Cerebellum (tissue), 4 donors: ENCODE measurements at places on chromosomes 2 and 18. TPM values are rescaled to one million over a fixed set of nuclear protein-coding genes. Genes with fewer than 3 reads are reported as not detected.

The EMILIN1 gene
- 2.4 TPM for total RNA-seq

The SERPINB7 gene
- not detected for total RNA-seq

The ALK gene
- 6.4 TPM for total RNA-seq

The SCG2 gene
- 31.7 TPM for total RNA-seq

The ANKAR gene
- total RNA-seq = 29.4 TPM

The ZNF385B gene
- 10.5 TPM for total RNA-seq

The CAVIN2 gene
- total RNA-seq = 10.5 TPM

The SERPINB12 gene
- not detected for total RNA-seq

The CELF4 gene
- 62.9 TPM for total RNA-seq

The TTC31 gene
- 12.2 TPM for total RNA-seq

The POU3F3 gene
- 30.7 TPM for total RNA-seq

The ARMC9 gene
- total RNA-seq = 27.7 TPM

The CRYGC gene
- total RNA-seq = not detected

The PLEK gene
- total RNA-seq = 2.7 TPM

The CRACDL gene
- 2.9 TPM for total RNA-seq

The IL36A gene
- not detected for total RNA-seq

The CAPN14 gene
- 2.8 TPM for total RNA-seq

The TXNDC2 gene
- total RNA-seq = not detected

The OSGEPL1 gene
- 21.5 TPM for total RNA-seq

The ASB3 gene
- 69.6 TPM for total RNA-seq

The EPB41L3 gene
- 61.2 TPM for total RNA-seq

The TP53I3 gene
- total RNA-seq = 10.2 TPM

The CHRND gene
- total RNA-seq = 0.18 TPM

The CNTNAP5 gene
- 49.7 TPM for total RNA-seq

The MAP3K19 gene
- 3.1 TPM for total RNA-seq

The SLC9A4 gene
- not detected for total RNA-seq

The REG1B gene
- total RNA-seq = not detected

The TEX44 gene
- total RNA-seq = not detected

The DES gene
- total RNA-seq = 2.0 TPM

The MSTN gene
- 5.2 TPM for total RNA-seq

The ACVR1 gene
- 12.7 TPM for total RNA-seq

The CNPPD1 gene
- total RNA-seq = 20.5 TPM

The RUFY4 gene
- not detected for total RNA-seq

The ASXL3 gene
- total RNA-seq = 98.8 TPM

The KCNS3 gene
- 4.6 TPM for total RNA-seq

The POLR1A gene
- 16.6 TPM for total RNA-seq

The TUBA3E gene
- total RNA-seq = not detected

The ENOSF1 gene
- total RNA-seq = 17.5 TPM

The MTERF4 gene
- 64.7 TPM for total RNA-seq

The CFAP65 gene
- total RNA-seq = 1.00 TPM

The EFR3B gene
- 31.9 TPM for total RNA-seq

The GPATCH11 gene
- 13.8 TPM for total RNA-seq

The EVX2 gene
- total RNA-seq = 0.73 TPM

The ACMSD gene
- total RNA-seq = not detected

The RTP5 gene
- 1.3 TPM for total RNA-seq

The NBAS gene
- total RNA-seq = 87.7 TPM

The RAB6C gene
- total RNA-seq = 1.2 TPM

The MOGAT1 gene
- total RNA-seq = not detected

The HOXD12 gene
- total RNA-seq = not detected

The FAM161A gene
- total RNA-seq = 16.4 TPM

The CYS1 gene
- total RNA-seq = 0.45 TPM

The STK16 gene
- 12.1 TPM for total RNA-seq

The UNC50 gene
- total RNA-seq = 29.1 TPM
